ENCODE measurements at places on chromosomes 6 and 20.

DNA sequence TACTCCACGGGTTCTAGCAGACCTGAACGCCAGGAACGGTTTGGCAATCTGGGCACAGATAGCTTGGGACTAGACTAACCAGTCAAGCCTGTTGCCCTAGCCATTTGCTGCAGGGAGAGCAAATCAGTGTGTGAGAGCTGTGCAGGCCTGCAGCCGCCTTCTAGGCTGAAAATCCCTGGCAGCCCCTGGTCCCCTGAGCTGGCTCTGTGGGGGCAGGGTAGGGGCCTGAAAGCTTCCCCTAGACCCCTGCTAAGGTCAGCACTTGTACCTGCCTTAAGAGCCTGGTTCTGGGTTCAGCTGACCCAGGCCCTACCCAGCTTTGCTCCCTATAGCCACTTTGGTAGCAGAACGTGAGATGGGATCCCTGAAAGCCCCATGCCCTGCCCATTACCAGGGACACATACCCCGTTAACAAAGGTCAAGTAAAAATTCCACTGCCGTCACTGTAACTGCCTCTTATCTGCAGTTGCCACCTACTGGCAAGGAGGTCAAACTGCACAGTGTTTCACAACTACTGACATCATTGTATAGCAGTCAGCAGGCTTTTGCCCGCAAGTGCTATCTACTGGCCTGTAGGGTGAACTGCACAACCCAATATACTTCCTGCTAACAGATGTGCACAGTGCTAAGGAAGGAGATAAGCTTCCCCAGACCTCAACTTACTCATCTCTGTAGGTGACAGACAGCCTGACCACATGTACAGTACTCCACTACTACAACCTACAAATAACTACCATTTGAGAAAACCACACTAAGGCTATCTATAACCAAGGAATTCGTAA, 95.1 kb upstream of the OLIG3 start:
- peak; percentile 63 for DNase-seq

- DNase-seq, result no peak
These were observed 37.2 kb upstream of the UBR2 start for GRCh38 chr6:42526616-42527015.

DNA sequence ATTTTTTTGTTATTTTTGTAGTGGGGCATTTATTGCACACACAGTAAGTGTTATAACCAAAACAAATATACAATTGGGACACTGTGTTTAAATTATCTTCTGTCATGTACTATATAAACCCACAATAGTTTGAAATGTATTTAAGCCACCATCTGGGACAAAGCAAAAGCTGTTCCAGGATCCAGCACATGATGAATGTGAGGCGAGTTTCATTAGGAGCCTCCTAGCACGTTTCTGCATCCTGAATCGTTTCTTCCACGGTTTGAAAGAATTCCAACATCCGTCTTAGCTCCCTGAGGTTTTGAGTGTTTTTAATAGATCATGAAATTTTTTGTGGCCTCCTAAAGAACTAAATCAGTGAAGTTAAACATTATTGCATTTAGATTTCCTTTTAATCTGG, 65.8 kb downstream of the EYA4 start:
- no peak for DNase-seq

GRCh38 chr6:70180901-70181599, 121.8 kb downstream of the COL9A1 start:
- no peak for DNase-seq

DNA sequence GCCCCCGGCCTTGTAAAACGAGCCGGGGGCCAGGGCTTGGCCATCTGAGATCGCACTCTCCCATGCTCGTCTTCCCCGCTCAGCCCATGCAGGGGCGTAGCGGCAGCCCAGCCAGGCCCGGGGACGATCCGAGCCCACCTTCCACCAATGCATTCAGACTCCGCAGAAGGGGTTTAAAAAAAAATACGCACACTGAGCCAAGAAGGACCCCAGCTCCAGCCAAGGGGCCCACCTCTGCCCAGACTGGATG, 320 bp downstream of the GSTA4 start:
- DNase-seq, result peak; percentile 52

DNA sequence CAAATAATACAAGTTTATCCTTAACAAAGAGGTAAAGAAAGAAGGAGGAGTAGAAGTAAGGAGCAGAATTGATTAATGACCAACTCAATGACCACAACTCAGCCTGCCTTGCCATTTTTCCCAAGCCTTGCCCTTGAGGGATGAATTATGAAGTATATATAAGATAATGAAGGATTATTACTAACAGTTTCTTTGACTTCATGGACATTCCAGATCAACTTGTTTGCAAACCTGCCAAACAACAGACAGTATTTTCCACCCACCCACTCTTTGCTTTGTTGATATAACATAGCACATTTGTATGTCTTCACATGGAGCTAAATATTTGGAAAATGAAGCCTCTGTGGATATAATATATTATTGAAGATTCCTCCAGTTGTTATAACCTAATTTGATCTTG, 9.9 kb upstream of the C6orf141 start:
- DNase-seq, result no peak

GRCh38 chr6:3454273-3455010, 2.4 kb downstream of the SLC22A23 start:
- DNase-seq, result no peak

GRCh38 chr6:163738725-163739407, 324.3 kb downstream of the QKI start:
- DNase-seq, result no peak

DNA sequence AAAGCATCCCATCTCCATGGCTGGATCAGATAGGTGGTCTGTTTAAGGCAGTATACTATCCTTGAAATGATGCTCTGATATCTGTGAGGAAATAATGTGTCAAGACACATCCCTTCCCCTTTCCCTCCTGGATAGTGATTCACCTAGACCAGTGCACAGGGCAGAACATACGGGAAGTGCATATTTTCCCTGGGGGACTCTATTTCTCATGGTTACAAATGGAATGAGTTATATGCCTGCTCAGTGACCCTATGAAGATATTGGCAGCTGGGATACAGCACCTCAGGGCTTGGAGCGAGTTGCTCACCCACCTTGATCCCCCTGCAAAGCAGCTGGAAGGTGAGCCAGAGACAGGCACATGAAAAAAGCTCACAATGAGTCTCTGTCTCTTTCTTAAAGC, 67.5 kb upstream of the PRL start:
- DNase-seq, result no peak

DNA sequence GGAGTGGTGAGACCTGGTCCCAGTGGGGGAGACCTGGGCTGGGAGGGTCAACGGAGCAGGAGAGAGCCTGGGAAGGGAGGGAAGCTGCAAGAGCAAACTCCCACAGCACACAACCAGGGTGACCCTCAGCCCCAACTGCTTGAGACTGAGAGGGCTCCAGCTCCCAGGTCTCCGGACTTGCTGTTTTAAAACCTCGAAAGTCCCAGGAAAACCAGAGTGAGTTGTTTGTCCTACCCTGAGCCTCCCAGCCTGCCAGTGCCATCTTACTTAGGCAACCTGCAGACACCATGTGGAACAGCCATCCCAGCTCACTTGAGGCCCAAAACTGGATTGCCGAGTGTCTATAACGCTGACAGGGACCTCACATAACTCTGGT, 4.8 kb upstream of the NTSR1 start:
- DNase-seq, result no peak

DNA sequence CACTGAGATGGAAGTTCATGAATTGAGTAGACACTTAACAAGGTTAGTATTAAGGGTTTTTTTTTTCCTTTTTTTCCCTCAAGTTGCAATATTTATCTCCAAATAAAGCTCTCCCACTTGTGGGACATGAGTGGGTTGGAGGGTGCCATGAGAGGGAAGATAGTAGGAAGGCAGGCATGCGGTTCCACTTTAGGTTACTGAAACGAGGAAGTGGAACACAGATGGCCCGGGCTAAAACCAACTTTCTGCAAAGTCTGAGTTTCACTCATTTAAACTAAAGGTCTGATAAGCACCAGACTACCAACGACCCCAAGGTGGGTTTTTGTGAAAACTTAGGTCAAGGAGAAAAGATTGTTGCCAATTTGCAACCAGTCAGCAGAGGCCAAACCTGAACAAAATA, 42.2 kb downstream of the TBC1D7 start:
- DNase-seq, result no peak

- DNase-seq, result no peak
These were observed 38.4 kb upstream of the TAGAP start for GRCh38 chr6:159083146-159083545.
